ENCODE measurements at places on chromosomes 2 and 18.
A peak's percentile ranks its signal among the peaks of the same experiment; 100 is the strongest.

GRCh38 chr2:158539176-158540005 is 82.6 kb downstream of the PKP4 start:
- peak; percentile 28 for DNase-seq

GRCh38 chr2:240913810-240914644 is 7.9 kb downstream of the CROCC2 start:
- DNase-seq: no peak

- DNase-seq: no peak
Measured at GRCh38 chr2:98564541-98565132, 43.7 kb downstream of the COA5 start.

GRCh38 chr18:34659579-34660517 is 50.2 kb upstream of the DTNA start:
- DNase-seq: no peak

GRCh38 chr2:42109959-42110640 is 59.1 kb upstream of the EML4 start:
- DNase-seq: no peak

- DNase-seq: no peak
Measured at GRCh38 chr2:224925810-224926100, 116.5 kb downstream of the DOCK10 start.

DNA sequence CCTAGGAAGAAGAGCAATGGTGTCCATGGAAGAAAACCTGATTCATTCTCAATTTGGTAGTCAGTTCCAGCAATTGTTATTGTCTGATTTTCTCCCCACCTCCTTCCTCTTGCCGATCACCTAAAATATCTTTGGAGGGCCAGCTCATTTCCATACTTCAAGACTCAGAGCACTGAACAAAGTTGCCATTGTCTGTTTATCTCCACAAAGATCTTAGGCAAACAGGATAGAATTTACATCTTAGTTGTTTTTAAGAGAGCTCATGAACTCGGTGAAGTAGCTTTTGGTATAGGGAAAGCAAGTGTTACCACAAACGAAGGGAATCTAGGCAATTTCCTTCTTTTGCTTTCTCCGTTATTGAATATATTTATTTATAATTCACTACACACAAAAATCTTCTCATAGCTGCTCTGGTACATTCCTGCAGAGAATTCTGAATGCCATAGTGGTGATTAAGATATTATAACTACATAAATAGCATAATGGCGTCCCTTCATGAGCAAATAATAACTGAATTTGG is 41.5 kb upstream of the CHST9 start:
- no peak for DNase-seq

GRCh38 chr18:24465486-24465885 is 5.0 kb downstream of the HRH4 start:
- no peak for DNase-seq

GRCh38 chr2:56741601-56742102 is 557.9 kb downstream of the CCDC85A start:
- DNase-seq: no peak

DNA sequence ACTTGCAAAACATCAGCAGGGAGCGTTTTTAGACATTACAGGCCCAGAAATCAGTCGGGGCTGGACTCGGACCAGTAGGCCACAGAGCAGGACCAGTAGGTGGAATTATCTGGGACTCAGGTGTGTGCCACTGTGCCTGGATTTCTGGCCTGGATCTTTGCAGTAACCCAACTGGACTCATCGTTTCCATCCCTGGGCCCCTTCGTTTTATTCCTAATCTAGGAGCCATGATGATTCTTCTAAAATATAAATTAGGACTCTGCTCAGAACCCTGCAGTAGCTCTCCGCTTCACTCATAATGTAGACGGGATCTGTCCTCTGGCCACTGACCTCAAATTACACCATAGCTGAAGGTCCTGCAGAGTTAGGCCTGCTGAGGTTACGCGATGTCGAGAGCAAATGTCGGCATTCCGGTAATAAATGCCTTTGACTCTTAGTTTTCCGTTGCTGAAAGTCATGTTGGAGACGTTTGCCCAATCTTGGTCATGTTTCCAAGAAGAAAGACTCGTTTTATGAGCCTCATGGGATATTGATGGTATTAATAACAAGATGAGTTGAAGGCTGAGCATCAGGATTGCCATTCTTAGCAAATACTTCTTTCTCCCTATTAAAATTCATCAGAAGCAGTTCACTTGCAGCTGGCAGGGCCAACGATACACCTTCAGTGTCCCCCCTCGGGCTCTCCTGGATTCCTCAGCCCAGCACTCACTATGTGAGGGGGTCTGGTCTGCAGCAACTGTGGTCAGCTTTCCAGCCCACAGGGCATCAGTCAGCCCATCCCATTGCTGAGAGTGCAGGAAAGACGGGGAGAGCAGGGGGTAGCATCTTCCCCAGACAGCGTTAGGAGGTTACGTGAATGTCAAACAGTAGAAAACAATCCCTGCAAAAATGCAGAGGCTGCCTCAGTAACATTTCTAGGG is 39.9 kb upstream of the KLF11 start:
- DNase-seq: no peak

- no peak for DNase-seq
Measured at GRCh38 chr2:152049541-152049940, 49.3 kb downstream of the CACNB4 start.

- DNase-seq: no peak
Measured at GRCh38 chr18:29326214-29326613, 1149.3 kb upstream of the CDH2 start.

GRCh38 chr18:555705-556457 is 24.3 kb upstream of the CETN1 start:
- DNase-seq: no peak

GRCh38 chr2:73640946-73641766 is 1.1 kb downstream of the NAT8 start:
- DNase-seq: no peak

Measured in right renal pelvis (tissue), 4 donors.